SW 1271 (cell line): ENCODE measurements at places on chromosomes 5 and 9.

- no peak for DNase-seq
Observed at GRCh38 chr9:113215132-113215531, 5.9 kb downstream of the FKBP15 start.

GRCh38 chr9:25960178-25960577 lies 281.9 kb upstream of the TUSC1 start:
- no peak for DNase-seq

DNA sequence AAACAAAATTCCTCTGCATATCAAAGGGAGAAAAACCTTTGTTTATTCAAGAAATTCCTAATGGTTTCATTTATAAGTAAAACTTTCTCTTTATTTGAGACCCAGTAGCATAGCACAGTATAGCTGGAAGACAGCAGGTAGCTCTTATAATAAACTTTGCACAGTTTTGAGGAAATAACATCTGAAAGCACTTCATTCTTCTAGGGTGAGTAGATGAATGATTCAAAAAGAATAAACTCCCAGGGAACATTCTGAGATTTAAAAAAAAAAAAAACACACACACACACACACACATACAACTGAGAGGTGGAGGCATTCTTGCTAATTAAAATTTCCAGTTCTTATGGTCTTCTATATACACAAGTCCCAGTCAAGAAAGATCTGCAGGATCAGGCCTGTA lies 197.3 kb downstream of the BNC2 start:
- DNase-seq, result no peak

DNA sequence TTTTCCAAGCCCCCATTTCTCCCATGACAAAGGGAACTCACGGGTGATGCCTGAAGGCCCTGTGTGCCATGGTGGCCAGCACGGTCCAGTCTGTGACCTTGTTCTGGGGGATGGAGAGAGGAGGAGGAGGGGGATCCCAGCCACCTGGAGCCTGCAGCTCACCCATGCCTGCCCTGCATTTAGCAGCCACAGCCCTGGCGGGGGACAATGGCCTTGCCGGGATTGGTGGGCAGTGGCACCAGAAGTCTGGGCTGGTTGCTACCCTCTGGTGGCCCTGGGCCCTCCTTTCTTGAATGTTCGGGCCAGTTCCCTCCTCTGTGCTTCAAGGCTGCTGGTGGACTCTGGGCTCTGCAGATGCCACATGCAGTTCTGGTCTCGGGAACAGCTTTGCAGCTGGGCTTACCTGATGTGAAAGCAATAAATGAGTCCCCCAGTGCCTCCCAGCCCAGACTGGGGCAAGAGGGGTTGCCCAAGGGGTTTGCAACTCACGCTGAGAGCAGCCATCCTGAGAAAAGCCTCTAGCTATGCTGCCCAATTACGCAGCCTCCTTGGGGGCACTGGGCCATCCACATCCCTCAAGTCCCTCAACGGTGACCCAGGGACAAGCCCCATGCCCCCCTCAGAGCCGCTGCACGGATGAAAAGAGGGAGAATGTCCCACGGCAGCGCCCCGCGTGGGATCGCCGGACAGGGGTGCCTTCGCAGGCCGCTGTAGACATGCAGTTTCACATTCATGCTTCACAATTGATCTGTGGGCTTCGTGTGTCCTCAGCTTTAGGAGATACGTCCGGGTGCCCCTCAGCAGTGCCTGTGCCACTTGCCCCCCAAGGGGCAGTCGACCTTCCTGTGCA lies 49.2 kb upstream of the FCN1 start:
- no peak for DNase-seq
